ENCODE measurements at places on chromosomes 2 and 18.

GRCh38 chr18:3126457-3127097 is 93.2 kb downstream of the MYOM1 start:
- no peak for DNase-seq

DNA sequence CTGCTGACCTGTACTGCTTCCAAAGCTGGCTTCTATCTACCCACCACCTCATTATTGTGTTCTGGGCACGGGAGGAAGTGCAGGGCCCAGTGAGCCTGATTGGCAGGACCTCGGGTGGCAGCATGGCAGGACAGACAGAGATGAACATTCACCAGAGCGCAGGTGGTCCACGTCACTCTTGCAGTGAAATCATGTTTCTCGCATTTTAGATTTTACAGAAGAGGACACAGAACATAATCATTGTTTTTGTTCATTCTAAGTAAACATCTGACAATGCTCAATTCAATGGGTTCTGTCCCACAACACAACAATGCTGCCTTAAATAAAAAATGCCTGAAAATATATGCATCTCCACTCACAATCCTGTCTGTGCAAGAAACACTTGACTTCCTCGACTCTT is 11.5 kb upstream of the BIN1 start:
- DNase-seq: no peak

DNA sequence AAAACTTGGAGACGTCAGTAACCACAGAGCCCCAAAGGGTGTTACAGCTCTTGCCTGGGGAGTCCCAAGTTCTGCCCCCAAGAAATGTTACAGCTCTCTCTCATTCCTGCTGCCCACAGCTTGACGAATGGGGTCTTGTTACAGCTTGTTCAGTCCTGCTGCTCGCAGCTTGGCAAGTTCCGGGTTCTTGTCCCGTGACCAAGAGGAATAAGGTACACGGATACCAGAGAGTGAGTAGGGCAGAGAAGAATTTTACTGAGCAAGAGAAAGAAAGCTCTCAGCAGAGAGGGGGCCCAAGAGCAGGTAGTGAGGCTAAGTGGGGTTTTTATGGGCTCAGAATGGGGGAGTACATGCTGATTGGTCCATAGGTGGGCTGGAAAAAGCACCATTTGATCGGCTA is 27.2 kb downstream of the SLC39A6 start:
- no peak for DNase-seq

DNA sequence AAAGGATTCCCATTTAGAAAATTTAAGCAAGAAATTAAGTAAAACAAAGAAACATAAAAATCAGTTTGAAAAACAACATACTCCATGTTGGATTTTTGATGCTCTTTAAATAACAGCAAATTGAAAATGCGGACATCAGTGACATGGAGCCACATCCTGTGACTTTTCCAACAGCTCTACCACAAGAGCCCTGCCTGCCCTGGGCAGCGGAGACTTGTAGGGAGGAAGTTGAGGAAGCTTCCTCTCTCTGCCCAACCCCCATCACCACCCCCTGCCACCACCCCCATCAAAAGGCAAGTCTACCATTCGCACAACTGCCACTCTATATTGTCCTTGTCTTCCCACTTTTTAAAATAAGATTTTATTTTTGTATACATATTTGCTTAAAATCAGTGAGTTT is 32.8 kb upstream of the DAPL1 start:
- DNase-seq: no peak

GRCh38 chr18:43692099-43692690 is 414.9 kb upstream of the SYT4 start:
- DNase-seq: no peak

DNA sequence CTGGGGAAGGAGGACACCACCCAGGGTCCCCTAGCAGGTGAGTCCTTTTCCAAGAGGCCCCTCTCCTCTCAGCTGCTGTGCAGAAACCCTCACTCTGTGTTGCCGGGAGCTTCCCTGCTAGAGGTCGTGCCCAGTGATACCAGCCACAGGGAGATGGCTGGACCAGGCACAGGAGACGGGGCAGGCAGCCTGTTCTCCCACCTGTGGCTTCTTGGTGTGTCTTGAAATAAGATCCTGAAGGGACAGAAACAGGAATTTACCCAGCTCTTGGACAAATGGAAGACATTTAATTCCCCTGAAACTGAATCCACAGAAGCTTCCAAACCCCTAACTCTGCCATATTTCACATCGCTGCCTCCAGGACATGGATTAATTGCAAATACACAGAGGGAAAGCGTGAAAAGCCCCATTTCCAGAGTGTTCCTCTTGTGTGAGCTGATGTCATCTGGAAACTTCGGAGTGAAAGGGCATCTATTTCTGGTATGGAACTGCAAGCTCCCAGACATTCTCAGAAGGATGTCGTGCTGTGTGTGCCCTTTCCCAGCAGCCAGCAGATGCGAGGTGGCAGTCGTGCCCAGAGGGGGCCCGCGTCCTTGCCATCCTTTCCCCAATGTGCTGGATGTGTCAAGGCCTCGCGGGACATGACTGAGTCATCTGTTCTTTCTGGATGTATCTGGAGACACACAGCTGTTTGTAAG is 177.7 kb downstream of the SEPTIN10 start:
- no peak for DNase-seq
